Activated CD4-positive, alpha-beta T cell treated with anti-CD3 and anti-CD28 coated beads for 36 hours (primary cell): ENCODE measurements at places on chromosomes 12 and 14. TPM values are rescaled to one million over a fixed set of nuclear protein-coding genes. Genes with fewer than 3 reads are reported as not detected.

Gene RNASE3
- not detected for total RNA-seq

Gene FZD10
- total RNA-seq: not detected

Gene SAMD15
- total RNA-seq: 0.25 TPM

Gene CD9
- total RNA-seq: 12.8 TPM

Gene BATF
- total RNA-seq: 165 TPM

Gene LRRC43
- 0.37 TPM for total RNA-seq
